ENCODE measurements at places on chromosomes 5 and 9.

DNA sequence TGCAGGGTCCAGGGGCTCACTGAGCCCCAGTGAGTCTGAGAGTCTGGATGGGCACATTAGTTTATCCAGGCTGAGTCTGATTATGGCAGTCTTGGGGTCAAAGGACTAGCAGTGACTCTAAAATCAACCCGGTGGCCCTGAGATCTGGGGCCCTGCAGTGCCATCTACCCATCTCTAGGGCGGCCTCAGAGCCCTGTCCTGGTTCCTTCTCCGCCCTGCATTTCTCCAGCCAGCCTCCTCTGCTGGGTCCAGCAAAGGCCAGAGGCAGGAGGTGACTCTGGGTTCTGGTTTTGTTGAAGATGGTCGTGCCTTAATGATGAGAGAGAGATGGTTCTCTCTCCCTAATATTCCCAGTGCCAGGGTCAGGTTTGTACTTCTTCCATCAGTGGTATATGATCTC lies 15.0 kb downstream of the DCANP1 start:
- DNase-seq, result no peak

DNA sequence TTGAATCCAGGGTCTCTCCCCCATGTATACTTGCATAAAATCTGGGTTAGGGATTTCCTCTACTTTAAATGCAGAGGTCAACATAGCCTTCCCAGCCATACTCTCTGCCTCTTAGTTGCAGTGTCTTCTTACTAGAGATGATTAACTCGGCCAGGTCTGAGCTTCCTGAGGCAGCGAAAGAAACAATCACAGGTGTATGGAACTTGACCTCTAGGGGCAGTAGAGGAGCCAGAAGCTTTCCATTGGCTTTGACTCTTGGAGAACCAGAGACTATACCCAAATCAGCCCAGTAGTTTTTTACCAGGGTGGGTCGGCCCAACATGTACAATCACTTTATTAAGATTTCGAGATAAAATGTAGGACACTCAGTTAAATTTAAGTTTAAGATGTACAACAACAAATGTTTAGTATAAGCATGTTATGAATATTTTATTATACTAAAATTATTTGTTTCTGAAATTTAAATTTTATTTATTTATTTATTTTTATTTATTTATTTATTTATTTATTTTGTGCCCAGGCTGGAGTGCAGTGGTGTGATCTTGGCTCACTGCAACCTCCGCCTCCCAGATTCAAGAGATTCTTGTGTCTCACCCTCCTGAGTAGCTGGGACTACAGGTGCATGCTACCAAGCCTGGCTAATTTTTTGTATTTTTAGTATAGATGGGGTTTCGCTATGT lies 48.0 kb upstream of the DMRT3 start:
- no peak for DNase-seq

DNA sequence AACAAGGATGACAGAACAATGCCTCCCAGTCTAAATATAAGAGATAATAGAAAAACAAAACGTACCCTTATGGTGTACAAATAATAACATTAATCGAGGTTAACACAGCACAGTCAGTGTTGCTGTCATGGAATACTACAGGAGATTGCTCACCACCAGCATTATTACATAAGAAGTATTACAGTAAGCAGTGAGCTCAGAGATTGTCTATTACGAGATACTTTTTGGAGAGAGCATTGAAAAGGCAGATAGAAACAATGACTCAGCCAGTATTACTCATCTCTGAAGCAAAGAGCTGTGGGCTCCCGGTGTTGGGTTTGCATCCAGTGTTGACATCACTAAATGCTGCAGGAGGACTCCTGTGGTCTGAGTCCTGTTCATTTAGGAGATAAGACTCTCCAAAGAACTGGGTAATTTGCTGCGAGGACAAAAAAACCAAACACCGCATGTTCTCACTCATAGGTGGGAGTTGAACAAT lies 191.9 kb upstream of the SEMA6A start:
- DNase-seq, result no peak

DNA sequence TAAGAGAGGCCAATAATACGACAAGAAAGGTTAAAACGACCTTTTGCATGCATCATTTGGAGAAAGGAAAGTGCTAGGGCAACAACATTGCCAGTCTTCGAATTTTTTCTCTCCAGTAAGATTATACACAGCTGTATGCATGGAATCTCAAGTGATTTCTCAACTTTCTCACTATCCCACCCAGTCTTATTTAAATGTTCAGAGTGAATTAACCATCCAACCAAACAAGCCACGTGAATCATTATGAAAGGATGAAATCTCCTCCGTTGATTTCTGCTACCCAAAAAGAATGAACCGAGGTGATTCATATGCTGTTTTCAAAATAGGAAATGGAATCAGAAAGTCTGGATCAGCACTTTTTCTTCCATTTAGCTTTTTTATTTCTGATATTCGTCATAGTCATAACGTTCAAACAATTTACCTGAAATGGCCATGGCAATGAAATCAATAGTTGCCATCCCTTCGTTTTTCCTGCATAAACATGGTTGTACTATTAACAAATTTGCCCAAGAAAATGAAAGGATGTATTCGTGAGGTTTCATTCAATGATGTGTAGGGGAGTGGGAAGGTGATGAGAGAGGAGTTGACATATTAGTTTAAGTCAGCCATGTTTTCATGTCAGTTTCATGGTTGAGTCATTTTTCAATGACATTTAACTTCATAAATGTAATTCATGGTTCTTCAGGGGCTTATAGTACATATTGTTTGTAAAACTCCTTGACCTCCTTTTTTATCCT lies 170.9 kb upstream of the WWC1 start:
- no peak for DNase-seq

DNA sequence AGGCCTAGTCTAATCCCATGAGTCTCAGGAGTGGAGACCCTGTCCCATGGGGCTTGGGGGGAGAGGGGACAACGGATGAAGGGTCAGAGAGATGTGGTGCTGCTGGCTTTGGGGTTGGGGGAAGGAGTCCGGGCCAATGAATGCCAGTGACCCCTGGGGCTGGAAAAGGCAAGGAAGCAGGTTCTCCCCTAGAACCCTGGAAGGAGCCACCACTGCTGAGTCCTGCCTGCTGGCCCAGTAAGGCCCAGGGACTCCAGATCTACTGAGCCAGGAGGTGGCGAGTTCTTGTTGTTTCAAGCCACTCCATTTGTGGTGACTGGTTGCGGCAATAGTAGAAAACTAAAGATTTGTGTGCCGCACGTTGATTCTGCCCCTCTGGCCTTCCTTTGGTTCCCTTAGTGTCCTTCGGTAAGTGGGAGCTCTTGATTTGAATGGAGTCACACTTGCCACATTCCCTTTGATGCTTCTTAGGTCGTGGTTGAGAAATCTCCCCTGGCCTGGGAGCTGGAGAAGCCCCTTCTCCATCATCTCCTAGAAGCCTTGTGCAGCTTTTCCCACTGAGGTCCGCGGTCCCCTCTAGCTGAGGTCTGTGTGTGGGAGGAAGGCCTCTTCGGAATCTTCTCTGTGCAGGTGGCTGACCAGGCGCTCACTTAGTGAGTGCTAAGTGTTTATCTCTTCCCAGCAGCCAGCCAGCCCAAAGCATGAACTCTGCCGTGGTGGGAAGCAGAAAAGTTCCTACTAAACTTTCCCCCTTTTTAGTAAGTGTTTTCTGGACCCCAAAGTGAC lies 9.0 kb downstream of the FCN1 start:
- DNase-seq, result peak; percentile 50

- peak; percentile 64 for DNase-seq
These were observed 14.4 kb downstream of the CARD19 start for GRCh38 chr9:93110311-93110855.

DNA sequence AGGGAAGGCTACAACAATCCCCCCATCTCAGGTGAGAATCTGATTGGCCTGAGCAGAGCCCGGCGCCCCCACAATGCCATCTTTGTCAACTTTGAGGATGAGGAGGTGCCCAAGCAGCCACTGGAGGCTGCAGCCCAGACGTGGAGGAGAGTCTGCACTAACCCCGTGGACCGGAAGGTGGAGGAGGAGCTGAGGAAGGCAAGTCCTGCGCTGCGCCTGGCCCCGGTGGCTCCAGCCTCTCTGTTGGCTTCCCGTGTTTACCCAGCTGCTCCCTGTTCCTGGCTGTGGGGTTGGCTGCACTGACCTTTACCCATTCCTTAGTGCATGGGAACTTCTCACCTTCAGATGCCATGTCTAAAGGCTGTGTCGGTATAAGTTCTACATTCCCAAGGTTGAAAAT lies 11.0 kb upstream of the CEL start:
- DNase-seq, result no peak

GRCh38 chr9:34997379-34997781 lies 7.8 kb downstream of the DNAJB5 start:
- no peak for DNase-seq

All from left forelimb (tissue), 1 donor.